ENCODE measurements at places on chromosomes 7 and 10.

- no peak for DNase-seq
These were observed 11.0 kb upstream of the ZNF22 start for GRCh38 chr10:44989597-44990301.

DNA sequence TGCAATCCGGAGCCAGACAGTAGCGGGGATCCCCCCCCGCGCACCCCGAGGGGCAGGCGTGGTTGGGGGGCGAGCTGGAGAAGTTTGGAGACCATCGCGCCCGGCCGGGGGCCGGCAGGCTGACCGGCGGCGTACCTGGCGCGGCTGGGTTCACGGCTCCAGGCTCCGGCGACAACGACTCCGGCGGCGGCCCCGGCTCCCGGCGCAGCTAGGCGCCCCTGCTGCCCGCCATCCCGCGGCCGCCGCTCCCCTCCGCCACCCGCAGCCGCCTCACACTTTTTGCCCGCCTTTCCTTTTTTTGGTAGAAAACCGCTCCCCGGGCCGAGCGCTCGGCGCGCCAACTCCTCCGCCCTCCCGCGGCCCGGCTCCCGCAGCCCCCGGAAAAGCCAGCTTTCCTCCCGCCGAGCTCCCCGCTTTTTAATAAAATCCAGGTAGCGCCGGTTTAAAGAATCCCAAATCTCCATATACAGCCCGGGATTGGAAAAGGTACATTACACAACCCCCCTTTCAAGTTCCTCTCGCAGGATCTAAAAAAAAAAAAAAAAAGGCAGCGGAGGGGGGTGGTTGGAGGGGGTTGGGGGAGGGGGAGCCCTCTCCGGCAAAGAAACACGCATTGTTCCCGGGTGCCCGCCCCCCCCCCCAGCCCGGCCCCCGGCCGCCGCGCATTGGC lies at the start of gene TNRC18:
Gene TNRC18 (minus strand): TSS at position 529 of the 670 bp plus-strand sequence. CDS start 2,588 bp downstream, outside the sequence.
- no peak for DNase-seq

DNA sequence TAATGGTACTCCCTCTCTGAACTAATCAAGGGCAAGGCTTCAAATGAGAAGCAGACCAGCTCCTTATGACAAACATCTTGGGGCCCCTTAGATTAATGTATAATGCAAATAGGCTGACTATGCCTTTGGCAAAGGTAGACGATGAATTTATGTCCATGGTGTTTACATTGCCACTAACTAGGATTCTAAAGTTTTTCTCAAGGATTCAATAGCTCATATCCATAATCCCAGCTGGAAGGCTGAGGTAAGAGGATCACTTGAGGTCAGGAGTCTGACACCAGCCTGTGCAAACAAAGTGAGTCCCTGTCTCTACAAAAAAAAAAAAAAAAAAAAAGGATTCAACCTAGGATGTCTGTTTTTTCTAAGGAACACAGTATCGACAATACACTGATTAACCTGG lies 96.5 kb downstream of the ORC5 start:
- no peak for DNase-seq

DNA sequence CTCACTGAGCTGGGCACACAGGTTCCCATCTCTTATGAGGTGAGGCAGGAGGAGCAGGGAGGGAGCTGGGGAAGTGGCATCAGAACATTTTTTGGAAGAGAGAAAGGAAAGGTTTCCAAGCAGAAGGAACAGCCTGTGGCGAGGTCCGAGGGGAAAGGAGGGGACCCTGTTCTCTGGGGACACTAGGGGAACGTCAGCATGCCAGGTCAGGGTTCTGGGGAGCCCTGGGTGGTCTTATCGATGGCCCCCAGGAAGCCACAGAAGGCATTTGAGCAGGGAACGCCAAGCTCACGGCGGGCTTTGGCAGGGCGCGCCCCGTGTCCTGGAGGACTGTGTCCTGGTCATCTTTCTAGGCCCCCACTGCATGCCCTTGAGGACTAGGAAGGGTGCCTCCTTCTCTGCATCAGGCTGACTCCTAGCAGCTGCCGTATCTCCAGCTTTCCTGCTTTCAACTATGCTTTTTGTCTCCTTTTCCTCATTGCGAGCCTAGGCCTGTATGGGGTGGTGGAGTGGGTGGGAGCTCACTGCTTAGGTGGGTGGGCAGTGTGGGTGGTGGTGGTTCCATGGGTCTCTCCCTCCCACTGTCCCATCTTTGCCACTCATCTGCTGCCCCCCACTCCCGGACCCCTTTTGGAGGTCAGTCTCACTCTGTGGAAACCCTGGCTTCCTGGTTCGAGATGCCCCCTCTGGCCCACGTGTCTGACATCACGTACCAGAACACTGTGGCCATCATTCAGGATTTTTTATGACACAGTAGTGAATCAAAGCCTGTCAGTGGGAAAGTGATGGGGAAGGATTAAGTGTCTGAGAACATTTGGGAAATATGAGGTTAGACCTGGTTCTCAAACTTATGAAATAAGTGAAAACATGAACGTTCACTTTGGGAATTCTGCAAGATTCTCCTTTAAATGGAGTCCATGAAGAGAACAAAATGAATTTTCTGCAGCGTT lies 89.1 kb downstream of the CUX1 start:
- DNase-seq, result no peak

- no peak for DNase-seq
These were observed 98.4 kb downstream of the SPDYE5 start for GRCh38 chr7:75590373-75591005.

DNA sequence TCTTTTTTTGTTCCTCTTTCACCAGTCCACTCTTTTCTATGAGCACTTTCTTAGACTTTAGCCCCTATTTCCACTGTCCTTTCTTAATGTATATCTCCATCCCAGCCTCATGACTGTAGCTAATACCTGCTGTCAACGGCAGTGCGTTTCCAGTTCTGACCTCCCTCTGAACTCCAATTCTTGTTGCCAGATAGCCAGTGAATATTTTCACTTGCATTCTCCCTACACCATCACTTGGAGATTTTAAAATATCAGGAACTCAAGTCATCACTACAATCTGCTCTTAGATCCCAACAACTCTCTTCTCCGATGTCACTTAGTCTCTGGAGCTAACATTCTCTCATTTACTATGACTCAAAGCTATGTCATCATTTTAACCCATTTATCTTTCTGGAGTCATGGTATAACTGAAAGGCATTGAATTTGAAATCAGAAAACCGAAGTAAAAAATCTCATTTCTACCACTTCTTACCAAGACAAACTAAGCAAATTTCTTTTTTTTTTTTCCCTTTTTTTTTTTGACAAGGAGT lies 5.1 kb upstream of the SLC16A12 start:
- DNase-seq, result no peak

DNA sequence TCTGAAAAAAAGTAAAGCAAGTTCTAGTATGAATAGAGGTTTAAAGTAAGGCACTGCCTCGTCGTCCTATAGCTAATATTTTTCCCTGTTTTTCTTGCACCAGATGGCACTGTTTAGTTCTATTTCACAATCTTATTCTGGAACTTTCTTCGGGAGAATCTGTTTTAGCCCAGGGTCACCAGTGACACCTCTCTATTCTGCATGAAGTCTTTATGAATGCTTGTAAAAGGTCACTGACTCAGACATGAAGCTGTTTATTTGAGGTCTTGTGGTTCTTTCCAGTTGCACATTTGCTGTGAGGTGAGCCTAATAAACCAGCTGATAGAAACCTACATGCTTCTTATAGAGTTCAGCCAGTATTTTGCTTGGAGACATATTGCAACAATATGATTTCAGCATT lies 444.3 kb downstream of the AUTS2 start:
- no peak for DNase-seq

DNA sequence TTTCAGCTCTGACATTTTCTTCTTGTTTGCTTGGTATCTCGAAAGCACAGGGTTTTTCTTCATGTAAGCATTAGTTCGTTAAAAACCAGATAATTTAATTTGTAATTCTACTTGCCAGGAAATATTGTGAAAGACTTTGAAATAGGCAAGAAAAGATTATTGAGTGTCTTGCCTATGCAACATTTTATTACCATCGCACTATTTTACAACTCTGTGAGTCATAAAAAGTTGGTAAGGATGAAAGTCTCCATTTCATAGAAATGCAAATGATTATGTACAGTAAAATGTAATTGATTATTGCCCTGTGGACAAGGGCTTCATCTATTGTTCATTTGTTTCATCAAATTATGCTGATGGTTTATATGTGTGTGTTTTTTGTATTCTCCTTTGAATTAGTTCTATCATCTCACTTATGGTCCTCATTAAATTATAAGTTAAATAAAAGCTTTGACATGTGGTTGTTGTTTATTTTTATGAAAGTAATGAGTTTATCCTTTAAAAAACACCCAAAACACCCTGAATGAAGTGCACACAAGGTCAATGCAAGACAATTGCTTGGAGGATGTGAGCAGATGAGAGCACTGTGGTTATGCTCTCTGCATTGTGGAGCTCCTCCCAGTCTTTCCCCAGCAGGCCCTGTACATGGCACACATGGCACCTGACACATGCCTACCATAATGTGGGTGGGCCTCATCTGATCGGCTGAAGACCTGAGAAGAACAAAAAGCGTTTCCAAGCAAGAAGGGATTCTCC lies 230.8 kb downstream of the CXCL12 start:
- no peak for DNase-seq

DNA sequence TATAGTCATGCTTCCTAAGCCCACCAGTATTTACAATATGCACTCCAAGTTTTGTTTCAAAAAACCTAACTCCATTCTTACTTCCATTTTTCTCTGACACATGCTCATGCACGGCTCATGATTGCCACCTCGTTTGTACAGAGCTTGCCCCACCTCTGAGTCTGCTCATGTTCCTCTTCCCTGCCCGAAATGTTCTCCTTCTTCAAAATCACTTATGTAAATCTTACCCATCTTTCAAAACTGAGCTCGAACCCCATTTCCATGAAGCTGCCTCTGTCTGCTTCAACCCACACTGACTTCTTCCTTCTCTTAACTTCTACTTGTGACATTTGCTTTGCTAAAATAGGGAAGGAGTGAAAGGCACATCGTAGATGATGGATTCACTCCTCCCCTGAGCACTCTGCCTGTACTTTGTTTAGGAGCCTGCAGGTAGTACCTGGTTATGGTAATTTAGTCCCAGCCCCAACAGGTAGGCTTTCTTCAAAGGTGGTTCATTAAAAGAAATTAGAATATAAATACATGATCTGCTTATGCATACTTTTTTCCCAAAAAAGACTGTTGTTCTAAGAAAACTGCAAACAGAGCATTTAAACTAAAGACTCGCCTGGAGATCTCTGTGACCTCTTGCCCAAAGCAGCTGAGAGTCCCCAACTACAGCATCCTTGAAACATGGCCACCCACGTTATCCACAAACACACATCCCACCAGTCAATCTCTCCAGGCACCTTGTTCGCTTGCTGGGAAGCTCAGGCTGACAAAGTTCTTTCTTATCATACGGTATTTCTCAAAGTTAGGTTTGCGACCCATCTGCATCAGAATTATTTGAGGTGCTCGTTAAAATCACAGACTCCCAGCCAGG lies 172.0 kb downstream of the DGKI start:
- no peak for DNase-seq

- no peak for DNase-seq
These were observed 10.8 kb downstream of the ICA1 start for GRCh38 chr7:8251195-8251594.

DNA sequence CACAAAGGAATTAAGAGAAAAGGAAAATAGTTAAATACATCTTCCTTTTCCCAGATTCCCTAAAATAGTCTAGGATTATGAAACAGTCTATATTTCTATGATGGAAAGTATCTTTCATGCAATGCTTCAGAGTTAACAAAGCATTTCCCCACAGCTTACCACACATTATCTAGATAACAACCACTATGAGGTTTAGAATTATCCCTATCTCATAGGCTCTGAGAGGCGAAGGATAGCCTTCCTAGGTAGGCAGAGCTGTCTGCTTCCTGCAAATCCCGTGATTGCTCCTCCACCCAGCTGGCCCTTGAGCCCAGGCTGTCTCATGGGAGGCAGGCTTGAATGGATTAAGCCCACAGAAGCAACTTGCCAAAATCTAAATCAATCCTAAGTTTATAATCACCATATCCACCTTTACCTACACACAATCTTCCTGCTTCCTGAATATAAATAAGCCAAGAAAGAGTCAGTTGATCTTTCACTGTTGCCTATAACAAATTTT lies 321.4 kb upstream of the AOAH start:
- DNase-seq, result no peak
